ENCODE measurements at places on chromosomes 4 and X.

DNA sequence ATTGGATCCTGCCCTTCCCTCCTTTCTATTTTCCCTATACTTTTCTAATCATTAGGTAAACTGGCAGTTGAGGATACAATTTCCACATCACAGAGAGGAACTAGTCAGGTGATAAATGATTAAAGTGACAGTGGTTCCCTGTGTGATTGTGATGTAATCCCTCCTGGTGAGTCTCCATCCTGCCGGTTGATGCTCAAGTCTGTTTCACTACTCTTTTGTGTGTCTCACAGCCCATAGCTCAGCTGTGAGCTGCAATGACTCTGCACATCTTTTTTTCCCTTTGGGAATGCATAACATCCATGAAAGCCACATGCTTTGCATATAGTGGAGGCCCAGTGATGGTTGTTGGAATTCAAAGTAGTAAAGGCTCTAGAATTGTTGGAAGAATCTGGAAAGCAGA lies 60.4 kb downstream of the CCNI start:
- DNase-seq: no peak

- DNase-seq: no peak
Measured at GRCh38 chr4:7206911-7207567, 14.7 kb downstream of the SORCS2 start.

DNA sequence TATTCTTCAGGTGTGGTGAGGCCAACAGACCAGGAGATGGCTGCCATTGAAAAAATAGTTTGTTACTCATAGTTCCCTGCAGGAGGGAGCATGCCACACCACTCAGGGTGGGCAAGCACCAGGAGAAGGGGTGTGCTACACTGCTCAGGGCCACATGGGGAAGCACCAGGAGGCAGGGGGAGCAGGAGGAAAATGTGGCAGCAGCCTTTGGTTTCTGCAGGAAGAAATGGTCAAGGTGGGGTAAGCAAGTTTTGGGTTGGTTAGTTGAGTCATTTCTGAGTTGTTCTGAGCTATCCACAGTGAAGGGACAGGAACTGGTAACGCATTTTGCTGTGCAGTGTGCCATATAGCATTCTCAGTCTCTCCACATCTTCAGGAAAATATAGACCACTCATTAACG lies 23.8 kb downstream of the FGFBP1 start:
- DNase-seq: no peak

GRCh38 chrX:88244066-88244465 lies 503.0 kb upstream of the CPXCR1 start:
- no peak for DNase-seq

DNA sequence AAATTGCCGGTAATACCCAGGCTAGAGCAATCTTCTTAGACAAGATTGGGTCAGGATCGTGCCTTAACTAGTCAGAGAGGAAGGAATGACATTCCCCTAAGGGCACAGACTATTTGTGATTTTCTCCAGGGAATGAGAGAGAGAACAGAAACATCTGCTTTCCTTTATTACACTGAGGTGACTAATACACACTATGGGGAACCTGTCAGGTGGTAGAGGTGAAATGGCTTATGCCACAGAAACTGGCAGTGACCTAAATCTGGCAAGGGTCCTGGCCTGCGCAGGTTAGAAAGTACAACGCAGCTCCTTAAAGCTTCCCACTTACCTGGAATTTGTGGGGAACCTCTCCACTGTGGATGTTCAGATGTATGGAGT lies 16.6 kb upstream of the HPGD start:
- no peak for DNase-seq

GRCh38 chrX:35458142-35458541 lies 340.0 kb upstream of the MAGEB16 start:
- DNase-seq: no peak

DNA sequence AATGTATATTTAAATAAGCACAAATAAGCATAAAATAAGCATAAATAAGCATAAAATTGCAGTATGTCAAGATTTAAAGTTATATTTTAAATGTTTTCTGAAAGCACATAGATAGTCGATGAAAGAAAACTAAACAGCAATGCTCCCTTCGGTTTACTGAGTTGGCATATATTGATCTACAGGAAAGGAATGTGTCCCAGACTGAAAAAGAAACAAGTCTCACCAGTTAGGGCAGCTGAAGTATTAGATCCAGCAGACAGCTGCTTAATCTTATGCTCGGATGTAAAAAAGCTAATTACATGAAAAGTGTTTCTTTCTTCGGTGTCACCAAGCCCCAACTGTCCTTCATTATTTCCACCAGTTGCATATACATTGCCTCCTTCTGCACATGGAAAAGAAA lies 8.7 kb downstream of the RPGR start:
- no peak for DNase-seq

GRCh38 chr4:106691749-106692148 lies 323.2 kb upstream of the GIMD1 start:
- no peak for DNase-seq

- DNase-seq: no peak
Measured at GRCh38 chrX:78111140-78111931, 7.3 kb downstream of the PGK1 start.

GRCh38 chrX:109928596-109929335 lies 74.1 kb upstream of the TMEM164 start:
- DNase-seq: no peak

GRCh38 chrX:30283456-30284200 lies 25.6 kb downstream of the NR0B1 start:
- peak; percentile 8 for DNase-seq

GRCh38 chrX:17294561-17294960 lies 80.4 kb upstream of the NHS start:
- no peak for DNase-seq

GRCh38 chr4:128690011-128690410 lies 119.5 kb upstream of the JADE1 start:
- no peak for DNase-seq

GRCh38 chrX:9440116-9440844 lies 24.6 kb upstream of the TBL1X start:
- DNase-seq: no peak

DNA sequence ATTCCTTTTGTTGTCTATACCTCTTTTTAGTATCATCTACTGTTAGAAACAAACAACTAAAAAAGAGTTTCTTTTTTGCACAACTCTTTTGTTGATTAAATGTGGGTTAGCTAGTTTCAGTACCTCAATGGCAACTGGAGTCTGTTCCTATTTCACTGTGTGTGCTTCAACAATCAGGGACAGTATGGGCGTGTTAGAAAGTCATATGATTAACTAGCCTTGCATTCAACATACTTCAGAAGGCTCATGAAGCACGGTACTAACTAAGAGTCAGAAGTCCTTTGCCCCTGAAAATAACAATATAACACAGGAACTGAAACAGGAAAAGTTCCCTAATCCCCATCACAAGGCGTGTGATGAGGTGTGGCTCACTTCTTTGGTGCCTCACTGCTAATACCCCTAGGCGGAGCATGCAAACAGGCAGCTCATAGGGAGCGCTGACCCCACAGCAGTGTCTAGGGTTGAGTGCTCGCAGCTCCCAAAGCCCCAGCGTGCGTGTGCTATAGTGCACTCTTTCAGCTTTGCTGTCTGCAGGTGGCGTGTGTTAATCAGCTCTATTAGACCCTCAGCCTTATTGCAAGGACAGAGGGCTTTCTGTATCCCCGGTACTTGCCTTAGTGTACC lies 203.1 kb upstream of the NDST3 start:
- DNase-seq: no peak

- DNase-seq: no peak
Measured at GRCh38 chrX:110051559-110051958, 48.6 kb downstream of the TMEM164 start.

- DNase-seq: no peak
Measured at GRCh38 chrX:77918568-77918967, 8.1 kb downstream of the ATP7A start.

DNA sequence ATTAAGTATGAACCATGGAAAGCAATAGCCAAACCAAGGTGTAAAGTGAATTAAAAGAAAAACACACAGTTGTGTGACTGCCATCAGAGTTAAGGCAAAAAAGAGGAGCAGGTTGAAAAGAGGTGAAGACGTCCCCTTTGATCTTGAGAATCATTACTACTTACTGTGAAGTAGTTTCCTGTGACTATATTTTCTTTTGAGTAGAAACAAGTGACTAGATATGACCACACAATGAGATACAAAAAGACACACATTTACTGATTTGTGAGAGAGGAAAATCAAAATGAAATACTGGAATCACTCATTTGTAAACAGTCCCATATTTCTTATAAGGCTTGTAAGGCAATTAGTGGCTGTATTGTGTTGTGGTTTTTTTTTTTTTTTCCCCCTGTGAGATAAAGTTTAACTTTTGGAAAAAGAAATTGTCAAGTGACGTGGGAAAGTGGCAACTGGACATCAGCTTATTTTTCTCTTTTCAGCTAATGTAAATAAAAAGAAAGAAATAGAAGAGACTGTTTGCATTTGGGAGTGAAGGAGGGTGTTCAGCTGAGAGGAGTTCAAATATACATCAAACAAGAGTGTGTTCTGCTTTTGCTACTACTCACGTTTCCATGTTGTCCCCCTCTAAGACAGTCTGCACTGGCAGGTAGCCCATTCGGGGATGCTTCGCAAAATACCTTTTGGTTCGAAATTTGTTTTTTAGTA lies 106.4 kb upstream of the FTHL17 start:
- no peak for DNase-seq

- DNase-seq: no peak
Measured at GRCh38 chrX:124224528-124224927, 107.9 kb upstream of the TEX13D start.

- no peak for DNase-seq
Measured at GRCh38 chrX:30161043-30161442, 54.3 kb upstream of the MAGEB2 start.

DNA sequence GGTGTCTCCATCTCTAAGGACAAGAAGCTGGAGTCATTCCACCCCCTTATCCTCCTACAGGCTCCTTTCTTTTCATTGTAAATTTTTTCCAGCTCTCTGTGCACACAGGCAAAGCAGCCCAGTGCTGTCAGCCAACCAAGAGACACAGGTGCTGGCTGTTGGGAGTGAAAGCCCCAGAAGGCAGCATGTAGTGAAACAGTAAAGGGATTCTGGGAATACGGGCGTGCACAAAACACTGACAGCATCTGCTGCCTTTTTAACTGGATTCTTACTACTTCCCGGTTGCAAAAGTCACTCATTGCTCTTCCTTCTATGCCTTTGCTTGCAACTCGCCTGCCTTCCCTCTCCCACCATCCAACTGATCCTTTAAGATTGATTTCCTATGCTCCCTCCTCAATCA lies 208.6 kb upstream of the PRPS2 start:
- no peak for DNase-seq

- peak; percentile 9 for DNase-seq
Measured at GRCh38 chrX:83416273-83416672, 91.8 kb upstream of the POU3F4 start.

- DNase-seq: peak; percentile 73
Measured at GRCh38 chrX:19331831-19332230, 11.9 kb upstream of the PDHA1 start.

DNA sequence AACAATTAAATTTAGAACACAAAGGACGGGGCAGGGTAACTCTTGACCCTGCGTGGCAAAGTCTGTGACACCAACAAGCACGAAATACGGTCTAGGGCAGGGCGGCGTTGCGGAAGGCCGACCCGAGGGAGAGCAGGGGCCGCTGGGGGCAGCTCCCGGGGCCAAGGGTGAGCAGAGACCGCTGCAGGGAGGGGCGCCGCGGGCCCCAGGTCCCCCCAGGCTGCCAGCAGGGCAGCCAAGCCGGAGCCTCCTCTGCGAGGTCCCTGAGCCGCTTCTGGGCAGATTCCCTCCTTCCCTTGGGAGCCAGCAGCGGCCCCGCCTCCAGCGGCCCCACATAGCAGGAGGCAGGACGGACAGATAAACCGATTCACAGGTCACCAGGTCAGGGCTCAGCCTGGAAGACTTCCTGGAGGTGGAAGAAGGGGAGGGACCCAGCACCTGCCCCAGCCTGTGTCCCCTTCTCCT lies 90.2 kb downstream of the FAM53A start:
- no peak for DNase-seq

DNA sequence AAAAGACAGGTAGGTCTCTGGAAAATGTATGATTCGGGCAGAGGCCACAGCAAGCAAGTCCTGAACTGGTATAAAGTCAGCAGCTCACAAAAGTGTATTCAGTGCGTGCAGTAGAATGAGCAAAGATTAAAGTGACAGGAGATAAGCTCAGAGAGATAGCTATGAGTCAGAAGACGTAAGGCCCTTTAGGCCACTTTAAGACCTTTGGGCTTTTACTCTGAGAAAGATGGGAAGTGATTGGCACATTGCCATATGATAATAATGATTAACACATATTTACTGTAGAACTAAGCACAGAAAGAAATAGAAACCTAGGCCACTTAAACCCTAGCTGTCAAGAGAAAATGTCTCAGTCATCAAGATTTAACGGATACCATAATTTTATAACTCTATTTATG lies 51.7 kb downstream of the TBCK start:
- peak; percentile 44 for DNase-seq

DNA sequence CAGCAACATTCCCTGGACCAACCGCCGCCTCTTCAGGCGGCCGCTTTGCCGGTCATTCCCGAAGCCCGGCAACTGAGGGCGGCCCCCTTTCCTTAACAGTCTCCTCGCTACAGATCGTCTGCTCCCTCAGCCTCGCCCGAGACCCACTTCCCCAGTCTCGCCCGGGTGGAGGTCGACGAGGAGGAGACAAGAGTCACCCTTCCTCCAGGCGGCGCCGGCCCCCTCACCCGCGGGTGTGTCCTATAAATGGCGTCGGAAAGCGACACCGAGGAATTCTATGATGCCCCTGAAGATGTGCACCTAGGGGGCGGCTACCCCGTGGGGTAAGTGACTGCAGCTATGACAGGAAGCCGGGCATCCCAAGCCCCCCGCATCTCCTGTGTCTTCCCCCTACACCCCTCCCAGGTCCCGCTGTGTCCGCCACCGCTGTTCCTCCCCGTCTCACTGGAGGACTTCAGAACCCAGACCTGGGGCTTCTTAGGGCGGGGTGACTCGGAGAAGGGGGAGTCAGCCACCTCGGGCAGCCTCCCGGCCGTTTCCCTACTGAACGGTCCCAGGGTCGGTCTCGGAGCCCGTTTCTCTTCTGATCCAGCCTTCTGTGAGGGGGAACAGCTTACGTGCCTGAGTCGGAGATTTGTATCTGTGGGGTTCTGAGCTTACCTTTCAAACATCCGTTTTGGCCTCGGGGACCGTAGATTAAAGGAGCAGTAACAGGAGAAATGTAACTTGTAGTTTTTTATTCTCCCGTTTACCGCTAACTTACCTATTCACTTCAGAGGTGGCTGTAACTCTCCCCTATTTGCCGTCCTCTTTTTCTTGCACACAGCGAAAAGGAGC lies 570 bp downstream of the WDR44 start:
- DNase-seq: peak; percentile 57

DNA sequence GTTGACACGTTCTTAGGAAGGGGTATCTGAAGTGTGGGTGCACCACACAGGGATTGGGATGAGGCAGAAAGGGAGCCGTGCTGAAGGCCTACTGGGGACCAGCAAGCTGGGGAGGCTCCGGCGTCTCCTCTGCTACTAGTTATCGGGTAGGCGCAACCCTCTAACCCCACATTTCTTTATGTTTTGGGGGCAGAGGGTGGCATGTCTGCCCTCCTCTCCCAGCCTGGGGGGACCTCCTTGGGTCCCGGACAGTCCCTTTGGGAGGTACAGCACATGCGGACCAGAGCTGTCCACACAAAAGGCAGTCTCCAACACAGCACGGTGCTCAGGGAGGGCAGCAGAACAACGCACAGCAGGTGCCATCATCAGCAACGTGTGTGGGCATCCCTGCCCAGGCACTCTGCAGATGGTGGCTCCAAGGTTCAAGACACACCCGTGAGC lies 33.2 kb downstream of the WDR1 start:
- DNase-seq: no peak

All from hematopoietic multipotent progenitor cell treated with erythropoietin and hydrocortisone succinate and interleukin-3 and kit ligand, for 6 days (in vitro differentiated cells).